ENCODE measurements at places on chromosomes 5 and 9.

DNA sequence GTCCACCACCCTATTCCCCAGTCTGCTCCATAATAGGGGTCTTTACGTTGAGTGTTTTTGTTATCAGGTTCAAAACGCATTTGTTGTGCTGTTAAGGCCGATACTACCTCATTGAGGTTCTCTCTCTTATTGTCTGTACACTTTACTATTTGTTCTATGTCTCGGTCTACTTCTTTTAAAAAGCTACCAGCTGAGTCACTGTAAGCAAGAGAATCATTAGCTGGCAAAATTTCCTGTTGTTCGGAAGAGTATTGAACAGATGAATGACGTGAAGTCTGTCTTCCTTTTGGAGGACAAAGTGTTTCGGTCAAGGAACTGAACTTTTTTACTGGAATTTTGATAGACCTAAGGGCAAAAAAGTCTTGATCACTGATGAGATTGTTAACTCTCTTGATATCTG is 10.3 kb downstream of the LYSMD3 start:
- no peak for DNase-seq

GRCh38 chr5:35618781-35619180 is 1.1 kb downstream of the SPEF2 start:
- peak; percentile 1 for DNase-seq

GRCh38 chr5:38585816-38586215 is 29.4 kb upstream of the LIFR start:
- DNase-seq, result no peak

DNA sequence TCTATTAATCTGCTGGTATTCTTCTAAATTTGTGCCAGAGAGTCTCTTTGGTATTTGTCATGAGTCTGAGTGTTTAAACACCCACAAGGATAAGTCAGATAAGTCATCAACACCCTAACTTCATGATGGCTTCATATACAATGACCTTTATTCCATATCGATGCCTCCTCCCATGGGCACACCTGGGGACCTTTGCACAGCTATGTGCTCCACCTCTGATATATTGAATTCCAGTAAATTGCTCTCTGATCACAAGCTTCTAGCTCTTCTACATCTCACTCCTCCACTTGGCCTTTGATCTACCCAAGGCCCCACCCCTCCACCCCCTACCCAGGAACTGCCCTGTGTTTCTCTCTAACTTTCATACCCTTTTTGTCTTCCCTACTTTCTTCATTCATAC is 102.7 kb upstream of the MIER3 start:
- DNase-seq, result no peak

GRCh38 chr5:103327451-103327850 is 68.9 kb downstream of the MACIR start:
- DNase-seq, result no peak

- peak; percentile 59 for DNase-seq
Measured at GRCh38 chr9:112334432-112334841, 1.0 kb upstream of the PTBP3 start.

DNA sequence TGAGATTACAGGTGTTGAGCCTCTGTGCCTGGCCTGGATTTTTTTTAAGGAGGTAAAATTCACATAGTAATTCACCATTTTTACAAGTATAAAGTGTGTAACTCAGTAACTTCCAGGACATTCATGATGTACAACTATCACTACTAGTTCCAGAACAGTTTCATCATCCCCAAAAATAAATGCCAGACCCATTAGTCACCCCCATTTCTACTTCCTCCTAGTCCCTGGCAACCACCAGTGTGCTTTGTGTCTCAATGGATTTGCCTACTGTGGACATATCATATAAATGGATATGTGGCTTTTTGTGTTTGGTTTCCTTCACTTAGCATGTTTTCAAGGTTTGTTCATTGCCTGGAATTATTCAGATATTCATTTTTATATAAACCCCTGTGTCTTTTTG is 72.5 kb upstream of the PANK3 start:
- DNase-seq, result no peak

GRCh38 chr5:122454541-122454940 is 142.5 kb downstream of the SNCAIP start:
- DNase-seq, result no peak

- DNase-seq, result no peak
Measured at GRCh38 chr5:138911441-138911840, 36.3 kb upstream of the LRRTM2 start.

- no peak for DNase-seq
Measured at GRCh38 chr5:139182528-139183296, 15.5 kb downstream of the SIL1 start.

- peak; percentile 82 for DNase-seq
Measured at GRCh38 chr5:149434162-149435014, 55.3 kb upstream of the IL17B start.

- DNase-seq, result no peak
Measured at GRCh38 chr9:8436786-8437185, 637.2 kb upstream of the DMAC1 start.

- DNase-seq, result no peak
Measured at GRCh38 chr5:17355586-17356346, 138.3 kb downstream of the BASP1 start.

- DNase-seq, result no peak
Measured at GRCh38 chr5:146539973-146540372, 24.0 kb upstream of the GPR151 start.

GRCh38 chr5:84480873-84481637 is 96.4 kb upstream of the EDIL3 start:
- DNase-seq, result no peak

GRCh38 chr9:114905170-114905940 is 25.0 kb downstream of the TNFSF8 start:
- DNase-seq, result peak; percentile 49

DNA sequence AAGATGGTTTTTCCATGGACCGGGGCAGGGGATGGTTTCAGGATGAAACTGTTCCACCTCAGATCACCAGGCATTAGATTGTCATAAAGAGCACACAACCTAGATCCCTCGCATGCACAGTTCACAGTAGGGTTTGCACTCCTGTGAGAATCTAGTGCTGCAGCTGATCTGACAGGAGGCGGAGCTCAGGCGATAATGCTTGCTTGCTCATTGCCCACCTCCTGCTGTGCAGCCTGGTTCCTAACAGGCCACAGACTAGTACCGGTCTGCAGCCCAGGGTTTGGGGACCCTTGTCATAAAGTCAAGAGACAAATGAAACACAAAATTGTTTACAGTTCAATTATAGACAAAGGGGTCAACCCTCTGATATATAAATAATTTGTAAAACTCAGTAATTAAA is 101.7 kb downstream of the RANBP17 start:
- no peak for DNase-seq

GRCh38 chr5:133749331-133749985 is 137.1 kb upstream of the FSTL4 start:
- peak; percentile 49 for DNase-seq

GRCh38 chr9:126827227-126827626 is 22.4 kb downstream of the ZBTB43 start:
- no peak for DNase-seq

DNA sequence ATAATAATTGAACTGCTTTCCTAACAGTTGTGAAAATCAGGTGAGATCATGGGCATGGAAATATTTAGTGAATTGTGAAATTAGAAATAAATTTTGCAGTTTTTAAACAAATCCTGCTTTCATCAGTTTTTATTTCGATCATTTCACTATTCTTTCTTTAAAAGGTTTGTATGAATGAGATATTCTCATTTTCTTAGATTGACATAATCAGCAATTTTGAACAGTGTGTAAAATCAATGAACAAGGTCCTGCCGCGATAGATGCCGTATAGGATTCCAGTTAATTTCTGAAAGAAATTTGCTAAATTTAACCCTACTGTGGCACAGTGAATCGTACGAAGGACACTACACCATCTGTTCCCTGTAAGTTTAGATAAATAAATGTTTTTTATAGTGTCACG is 7.5 kb downstream of the RAD23B start:
- DNase-seq, result no peak

DNA sequence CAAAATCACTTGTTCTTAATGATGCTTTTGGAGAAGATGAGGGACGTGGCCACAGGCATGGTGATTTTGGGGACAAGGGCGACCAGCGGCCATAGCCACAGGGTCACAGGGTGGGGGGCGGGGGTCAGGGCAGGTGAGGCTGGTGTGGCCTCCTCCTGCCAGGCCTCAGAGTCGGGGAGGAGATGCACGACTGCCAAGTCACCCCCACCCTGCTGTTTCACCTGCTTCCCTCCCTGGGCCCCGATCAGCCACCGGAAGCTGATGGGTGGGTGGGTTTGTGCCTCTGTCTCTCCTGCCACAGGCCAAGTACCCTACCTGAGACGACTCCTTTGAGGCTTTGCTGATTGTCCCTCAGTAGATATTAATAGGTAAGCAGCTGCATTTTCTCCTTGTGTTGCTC is 199.3 kb downstream of the PAX5 start:
- no peak for DNase-seq

- DNase-seq, result no peak
Measured at GRCh38 chr9:120402741-120403542, 177.0 kb downstream of the CDK5RAP2 start.

DNA sequence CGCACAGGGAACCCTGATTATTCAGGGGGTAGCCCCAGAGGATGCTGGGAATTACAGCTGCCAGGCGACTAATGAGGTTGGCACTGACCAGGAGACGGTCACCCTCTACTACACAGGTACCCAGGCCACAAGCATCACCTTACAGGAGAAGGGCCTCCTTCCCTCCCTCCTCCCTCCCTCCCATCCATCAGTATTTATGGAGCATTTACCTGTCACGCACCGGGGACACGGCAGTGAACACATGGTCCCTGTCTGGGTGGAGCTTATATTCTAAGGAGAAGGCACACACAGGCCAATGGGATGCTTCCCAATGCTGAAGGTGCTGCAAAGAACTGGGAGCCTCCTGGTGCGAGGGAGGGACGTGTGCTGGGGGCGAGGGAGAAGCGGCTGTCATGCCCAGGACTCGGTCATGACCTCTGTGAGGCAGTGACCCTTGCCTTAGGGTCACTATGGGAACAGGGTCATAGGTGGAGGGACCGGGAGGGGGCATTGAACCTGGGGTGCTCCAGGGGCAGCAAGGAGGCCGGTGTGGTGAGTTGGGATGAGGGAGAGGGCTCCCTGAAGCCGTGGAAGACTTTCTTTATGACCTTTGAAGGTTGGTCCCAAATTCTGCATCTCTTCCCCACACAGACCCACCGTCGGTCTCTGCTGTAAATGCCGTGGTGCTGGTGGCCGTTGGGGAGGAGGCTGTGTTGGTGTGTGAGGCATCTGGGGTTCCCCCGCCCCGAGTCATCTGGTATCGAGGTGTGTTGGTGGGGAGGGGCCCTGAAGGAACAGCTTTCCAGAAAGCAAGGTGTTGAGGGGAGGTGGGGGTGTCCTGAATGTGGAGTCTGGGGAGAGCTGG is 41.5 kb downstream of the HMCN2 start:
- no peak for DNase-seq

DNA sequence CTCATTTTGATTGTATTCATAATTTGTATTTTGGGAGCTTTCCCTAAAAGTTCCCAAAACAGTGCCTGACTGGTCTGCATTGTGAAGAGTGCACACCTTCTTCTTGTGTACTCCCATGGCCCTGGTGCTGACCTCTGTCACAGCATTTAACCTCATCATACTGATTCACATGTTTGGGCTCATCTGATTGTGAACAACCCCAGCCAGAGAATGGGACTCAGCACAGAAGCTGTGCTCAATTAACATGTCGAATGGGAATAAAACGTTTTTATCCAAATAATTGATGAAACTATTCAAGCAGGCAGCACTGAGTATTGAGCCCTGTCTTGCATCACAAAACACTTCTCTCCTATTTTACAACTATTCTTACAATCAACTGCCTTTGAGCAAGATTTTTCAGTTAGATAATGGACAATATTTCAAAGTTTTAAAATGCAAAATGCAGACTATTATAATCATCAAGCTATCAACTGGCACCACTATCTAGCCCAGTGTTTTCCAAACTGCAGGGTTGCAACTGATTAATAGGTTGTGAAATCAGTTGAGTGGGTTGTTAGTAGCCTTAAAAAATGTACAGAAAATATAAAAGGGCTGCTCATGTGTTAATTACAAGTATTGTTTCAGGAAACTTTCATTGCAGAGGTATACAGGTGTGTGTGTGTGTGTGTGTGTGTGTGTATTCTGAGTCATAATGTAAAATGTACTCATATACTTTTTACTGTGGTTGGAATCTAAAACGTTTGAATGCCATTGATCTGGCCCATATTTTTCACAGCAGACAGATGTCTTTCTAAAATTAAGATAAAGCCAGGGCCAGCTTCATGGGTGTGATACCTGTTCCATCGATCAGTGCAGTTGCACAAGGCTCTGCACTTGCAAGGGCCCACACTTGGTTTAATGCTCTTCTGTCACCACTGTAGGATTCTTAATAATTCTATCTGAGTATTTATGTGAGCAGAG is 190.5 kb downstream of the PIK3R1 start:
- DNase-seq, result no peak

- peak; percentile 15 for DNase-seq
Measured at GRCh38 chr5:159324102-159324755, 6.1 kb downstream of the IL12B start.

- DNase-seq, result no peak
Measured at GRCh38 chr5:180284149-180284548, 7.7 kb downstream of the MAPK9 start.

- DNase-seq, result peak; percentile 67
Measured at GRCh38 chr9:16704116-16705110, 166.1 kb downstream of the BNC2 start.

GRCh38 chr9:35771075-35771433 is 17.0 kb upstream of the MSMP start:
- no peak for DNase-seq

DNA sequence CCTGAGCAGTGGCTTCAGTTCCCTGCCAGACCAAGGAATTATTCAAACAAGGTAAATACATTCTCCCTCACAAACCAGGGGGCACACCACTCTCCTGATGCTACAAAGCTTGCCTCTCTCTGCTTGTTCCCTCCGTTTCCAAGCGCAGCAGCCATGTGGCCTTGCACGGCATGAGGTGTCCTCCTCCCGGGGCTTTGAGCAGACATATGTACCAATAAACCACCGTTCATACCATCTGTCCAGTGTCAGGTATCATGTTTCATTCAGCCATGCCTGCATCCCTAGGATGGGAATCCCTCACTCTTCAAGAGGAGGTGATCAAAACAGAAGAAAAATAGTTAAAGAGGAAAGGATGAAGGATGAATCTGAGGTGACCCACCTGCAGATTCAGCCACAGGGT is 282.7 kb downstream of the ENC1 start:
- no peak for DNase-seq

Data from tongue (tissue), 3 donors.